ENCODE measurements at places on chromosomes 4 and X.

GRCh38 chr4:172344308-172344938 lies 531.2 kb downstream of the GALNTL6 start:
- no peak for DNase-seq

DNA sequence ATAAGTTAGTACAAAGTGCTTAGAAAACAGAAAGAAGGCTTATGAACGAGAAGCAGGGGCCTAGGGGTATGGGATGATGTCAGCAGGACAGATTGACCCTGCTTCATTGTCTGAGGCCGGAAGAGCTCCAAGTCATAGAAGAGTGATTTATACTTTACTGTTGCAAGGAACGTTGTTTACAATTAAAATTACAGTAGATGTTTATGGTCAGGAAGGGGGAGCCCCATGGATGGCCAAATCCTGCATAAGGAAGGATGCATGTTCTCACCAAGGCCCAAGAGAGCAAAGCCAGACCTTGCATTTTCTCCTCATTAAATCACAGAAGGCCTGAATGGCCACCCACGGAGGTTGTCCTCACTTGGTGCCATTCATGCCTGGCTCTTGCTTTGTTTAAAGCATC lies 115.3 kb downstream of the LDB2 start:
- no peak for DNase-seq

- DNase-seq, result no peak
Observed at GRCh38 chr4:94695384-94695783, 62.4 kb upstream of the BMPR1B start.

DNA sequence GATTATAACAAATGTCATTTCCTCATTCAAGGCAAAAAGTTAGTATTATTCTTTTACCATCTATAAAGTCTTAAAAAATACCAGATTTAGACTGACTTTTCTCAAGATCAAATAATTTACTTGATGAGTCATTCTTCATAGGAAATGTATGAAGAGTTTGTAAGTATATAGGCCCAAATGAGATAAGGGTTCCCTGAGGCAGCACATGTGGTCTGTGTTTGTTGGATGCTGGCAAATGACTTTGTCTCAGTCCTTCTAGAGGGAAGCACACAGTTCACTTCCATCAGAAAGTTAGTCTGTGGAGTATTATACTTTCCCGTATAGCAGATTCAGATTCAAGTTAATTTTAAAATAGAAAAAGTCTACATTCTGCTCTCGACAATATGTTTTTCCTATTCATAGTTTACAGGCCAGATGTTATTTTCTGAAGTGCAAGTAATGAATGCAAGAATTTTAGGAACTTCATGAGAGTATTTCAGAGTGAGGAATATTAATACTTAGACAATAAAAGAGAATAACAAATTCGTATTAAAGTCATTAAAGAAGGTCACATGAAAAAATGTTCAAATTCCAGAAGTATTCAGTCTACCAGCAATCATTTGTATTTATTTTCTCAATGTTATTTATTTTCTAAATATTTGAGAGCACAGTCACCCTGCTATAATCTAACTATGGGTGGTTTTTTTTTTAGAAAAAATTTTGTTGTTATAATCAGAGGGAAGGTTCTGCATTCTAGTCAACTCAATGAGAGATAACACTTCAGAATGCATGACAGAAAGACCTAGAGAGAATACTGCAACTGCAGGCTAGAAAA lies 601.8 kb upstream of the ZFP42 start:
- no peak for DNase-seq
